Mucosa of gallbladder (tissue), 1 donor: ENCODE measurements at places on chromosomes 13 and 19. TPM values are rescaled to one million over a fixed set of nuclear protein-coding genes. Genes with fewer than 3 reads are reported as not detected.

DNA sequence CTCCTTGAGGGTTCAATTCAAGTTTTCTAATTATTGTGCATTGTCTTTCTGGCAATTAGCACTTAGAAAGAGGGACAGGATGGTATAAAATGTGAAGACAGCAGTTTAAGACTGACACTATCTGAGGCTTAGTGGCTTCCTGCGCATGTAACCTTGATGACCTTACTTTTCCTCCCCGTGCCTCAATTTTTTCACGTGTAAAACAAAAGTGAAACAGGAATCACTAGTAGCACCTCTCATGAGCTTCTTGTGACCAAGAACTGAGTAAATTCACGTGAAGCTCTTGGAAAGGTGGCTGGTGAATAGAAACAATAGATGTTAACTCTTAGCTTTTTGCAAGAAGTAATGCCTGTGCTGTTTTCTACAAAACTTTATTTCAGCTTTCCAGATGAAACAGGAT lies 233.9 kb downstream of the LMO7 start:
- no peak for DNase-seq

GRCh38 chr19:492091-492531 lies 4.2 kb upstream of the MADCAM1 start:
- no peak for DNase-seq

- DNase-seq: no peak
Measured at GRCh38 chr19:35293808-35294207, 1.8 kb downstream of the MAG start.

- DNase-seq: no peak
Measured at GRCh38 chr13:45899406-45899805, 47.9 kb upstream of the SIAH3 start.

DNA sequence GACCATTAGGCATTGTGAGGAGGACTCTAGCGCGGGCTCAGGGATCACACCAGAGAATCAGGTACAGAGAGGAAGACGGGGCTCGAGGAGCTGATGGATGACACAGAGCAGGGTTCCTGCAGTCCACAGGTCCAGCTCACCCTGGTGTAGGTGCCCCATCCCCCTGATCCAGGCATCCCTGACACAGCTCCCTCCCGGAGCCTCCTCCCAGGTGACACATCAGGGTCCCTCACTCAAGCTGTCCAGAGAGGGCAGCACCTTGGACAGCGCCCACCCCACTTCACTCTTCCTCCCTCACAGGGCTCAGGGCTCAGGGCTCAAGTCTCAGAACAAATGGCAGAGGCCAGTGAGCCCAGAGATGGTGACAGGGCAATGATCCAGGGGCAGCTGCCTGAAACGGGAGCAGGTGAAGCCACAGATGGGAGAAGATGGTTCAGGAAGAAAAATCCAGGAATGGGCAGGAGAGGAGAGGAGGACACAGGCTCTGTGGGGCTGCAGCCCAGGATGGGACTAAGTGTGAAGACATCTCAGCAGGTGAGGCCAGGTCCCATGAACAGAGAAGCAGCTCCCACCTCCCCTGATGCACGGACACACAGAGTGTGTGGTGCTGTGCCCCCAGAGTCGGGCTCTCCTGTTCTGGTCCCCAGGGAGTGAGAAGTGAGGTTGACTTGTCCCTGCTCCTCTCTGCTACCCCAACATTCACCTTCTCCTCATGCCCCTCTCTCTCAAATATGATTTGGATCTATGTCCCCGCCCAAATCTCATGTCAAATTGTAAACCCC lies 2.8 kb upstream of the CEACAM5 start:
- peak; percentile 22 for DNase-seq

DNA sequence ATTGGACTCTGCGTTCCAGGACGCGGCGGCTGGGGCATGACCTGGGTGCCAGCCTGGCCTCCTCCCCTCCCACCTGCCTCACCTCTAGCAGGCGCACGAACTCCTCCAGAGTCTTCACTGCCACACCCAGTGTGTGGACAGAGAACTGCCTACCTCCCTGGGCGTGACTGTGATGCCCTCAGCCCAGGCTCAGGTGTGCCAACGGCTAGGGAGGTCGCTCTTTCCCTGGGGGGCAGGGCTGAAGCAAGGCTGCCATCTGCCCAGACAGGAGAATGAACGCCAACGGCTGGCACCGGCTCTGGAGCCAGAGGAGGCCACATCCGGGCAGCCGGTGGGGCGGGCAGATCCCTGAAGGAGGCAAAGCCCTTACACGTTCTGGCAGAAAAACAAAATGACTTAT lies 11.3 kb downstream of the NANOS3 start:
- no peak for DNase-seq

DNA sequence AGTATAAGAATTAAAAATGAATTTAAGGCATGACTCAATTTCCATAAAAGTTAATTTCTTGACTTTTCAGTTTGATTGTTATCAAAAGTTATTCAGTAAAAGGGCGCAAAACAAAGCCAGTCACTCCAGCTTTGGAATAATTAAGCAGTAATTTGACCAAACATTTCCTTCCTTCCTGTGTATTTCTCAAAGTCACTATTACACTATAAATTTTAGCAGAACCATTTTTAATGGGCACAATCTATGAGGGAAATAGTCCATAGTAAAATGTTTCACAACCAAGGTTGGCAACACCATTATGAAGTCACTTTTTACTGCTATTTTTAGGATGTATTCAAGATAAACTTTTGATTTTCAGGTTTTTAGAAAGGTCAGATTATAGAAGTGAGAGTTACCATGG lies 91.0 kb downstream of the DACH1 start:
- DNase-seq: no peak

GRCh38 chr19:33420821-33421220 lies 47.3 kb downstream of the CEBPG start:
- DNase-seq: no peak

- no peak for DNase-seq
Measured at GRCh38 chr13:100529666-100530377, 58.8 kb downstream of the GGACT start.

GRCh38 chr13:51435002-51435578 lies 17.7 kb downstream of the INTS6 start:
- DNase-seq: no peak

DNA sequence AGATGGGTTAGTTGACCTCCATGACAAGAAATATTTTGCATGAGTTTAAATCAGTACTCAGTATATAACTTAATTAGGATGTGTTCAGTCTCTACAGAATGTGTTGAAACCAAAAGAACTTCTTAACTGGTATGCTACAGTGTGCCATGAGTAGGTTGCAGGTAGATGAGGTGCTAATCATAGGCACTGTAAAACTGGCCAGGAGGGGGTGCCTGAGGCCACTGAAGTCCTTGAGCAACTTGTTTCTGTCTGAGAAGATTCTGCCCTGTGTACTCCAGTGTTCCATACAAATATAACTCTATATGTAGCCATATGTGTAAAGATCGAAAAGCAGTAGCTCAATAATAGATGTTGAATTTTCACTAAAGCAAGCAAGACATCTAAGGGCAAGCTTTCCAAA lies 549.2 kb upstream of the KLF12 start:
- DNase-seq: no peak

GRCh38 chr19:10074153-10074552 lies 12.0 kb upstream of the SHFL start:
- DNase-seq: no peak

GRCh38 chr19:1587872-1588271 lies 4.8 kb downstream of the MBD3 start:
- no peak for DNase-seq

- no peak for DNase-seq
Measured at GRCh38 chr19:1445932-1446712, 3.8 kb upstream of the APC2 start.

DNA sequence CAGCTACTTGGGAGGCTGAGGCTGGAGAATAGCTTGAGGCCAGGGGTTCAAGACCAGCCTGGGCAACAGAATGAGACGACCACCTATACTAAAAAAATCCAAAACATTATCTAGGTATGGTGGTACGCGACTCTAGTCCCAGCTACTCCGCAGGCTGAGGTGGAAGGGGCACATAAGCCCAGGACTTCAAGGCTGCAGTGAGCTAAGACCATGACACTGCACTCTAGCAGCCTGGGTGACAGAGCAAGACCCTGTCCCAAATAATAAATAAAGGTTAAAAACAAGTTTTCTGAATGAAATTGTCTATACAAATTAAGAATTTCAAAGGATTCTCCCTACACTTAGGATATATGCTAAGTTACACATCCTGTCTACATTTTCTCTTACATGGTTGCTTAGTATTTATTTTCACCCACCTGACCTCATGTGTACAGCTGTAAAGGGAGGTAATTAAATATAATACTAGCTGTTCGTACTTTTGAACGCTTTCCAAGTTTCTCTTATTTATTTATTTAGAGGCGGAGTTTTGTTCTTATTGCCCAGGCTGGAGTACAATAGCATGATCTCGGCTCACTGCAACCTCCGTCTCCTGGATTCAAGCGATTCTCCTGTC lies 1.6 kb downstream of the SLC25A30 start:
- DNase-seq: no peak

The KPTN gene
- 16.3 TPM for total RNA-seq

The RDH8 gene
- not detected for total RNA-seq

The APOE gene
- total RNA-seq: 435 TPM

The CEACAM8 gene
- total RNA-seq: not detected

The FAM187B gene
- total RNA-seq: not detected

The CYP2A6 gene
- total RNA-seq: 1.9 TPM

The ATXN8OS gene
- total RNA-seq: not detected

The KLK3 gene
- total RNA-seq: not detected

The VSTM2B gene
- 0.17 TPM for total RNA-seq

The NCAN gene
- not detected for total RNA-seq

The PRODH2 gene
- total RNA-seq: 0.46 TPM

The SRRM5 gene
- total RNA-seq: 0.52 TPM

The FARSA gene
- total RNA-seq: 54.0 TPM
